ENCODE measurements at places on chromosomes 16 and 17.
A peak's percentile ranks its signal among the peaks of the same experiment; 100 is the strongest.

- no peak for DNase-seq
These were observed 628.0 kb downstream of the TMEM114 start for GRCh38 chr16:7962091-7962879.

GRCh38 chr17:61040666-61041065 lies 359.0 kb upstream of the TBX2 start:
- DNase-seq = no peak

DNA sequence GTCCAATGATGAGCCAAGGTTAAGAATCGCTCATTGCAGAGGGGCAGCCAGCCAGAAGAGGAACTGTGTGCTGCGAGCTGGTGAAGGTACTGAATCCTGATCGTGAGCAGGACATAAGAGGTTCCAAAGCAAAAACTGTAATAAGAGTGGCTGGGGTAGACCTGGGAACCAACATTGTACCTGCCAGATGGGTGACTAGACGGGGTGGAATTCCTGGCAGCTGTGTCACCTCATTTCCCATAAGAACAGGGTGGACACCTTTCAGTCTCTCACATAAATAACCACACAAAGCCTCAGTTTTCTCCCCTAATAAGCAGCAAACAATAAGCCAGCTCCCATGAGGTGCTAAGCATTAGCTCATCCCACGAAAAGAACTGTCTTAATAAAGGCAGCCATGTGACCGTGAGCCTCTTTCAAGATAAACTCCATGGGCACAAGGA lies 290.3 kb downstream of the SOX9 start:
- no peak for DNase-seq

DNA sequence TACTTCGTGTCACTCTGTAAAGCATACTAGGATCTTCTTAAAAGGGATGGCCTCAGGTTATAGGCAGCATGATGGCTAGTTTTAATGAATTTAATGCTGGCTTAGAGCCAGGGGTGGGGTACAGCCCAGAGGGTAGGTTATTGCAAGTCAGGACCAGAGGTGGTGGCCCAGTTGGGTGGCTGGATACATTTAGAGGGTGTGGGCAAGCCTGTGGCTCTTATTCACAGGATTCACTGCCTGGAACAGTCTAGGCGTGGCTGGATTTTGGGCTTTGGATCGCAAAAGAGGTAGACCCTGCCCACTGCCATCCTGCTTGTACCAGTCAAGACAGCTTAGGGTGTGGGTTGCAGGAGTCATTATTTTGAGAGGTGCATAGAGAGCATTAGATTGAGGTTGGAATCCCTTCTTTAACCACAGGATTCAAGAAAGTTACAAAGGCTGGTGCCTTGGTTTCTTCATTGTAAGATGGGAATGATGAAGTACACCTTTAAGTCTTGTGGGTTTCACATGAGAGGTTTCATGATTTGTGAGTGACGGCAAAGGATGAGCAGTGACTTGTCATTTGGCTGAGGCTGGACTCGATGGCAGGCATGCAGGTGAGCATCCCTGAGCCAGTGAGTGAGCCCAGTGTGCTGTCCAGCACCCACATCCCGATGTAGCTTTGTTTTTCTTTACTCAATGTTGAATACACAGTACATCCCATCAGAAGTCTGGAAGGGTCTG lies 85.2 kb downstream of the KSR1 start:
- DNase-seq = no peak

GRCh38 chr16:88619859-88620815 lies 18.2 kb upstream of the IL17C start:
- no peak for DNase-seq

DNA sequence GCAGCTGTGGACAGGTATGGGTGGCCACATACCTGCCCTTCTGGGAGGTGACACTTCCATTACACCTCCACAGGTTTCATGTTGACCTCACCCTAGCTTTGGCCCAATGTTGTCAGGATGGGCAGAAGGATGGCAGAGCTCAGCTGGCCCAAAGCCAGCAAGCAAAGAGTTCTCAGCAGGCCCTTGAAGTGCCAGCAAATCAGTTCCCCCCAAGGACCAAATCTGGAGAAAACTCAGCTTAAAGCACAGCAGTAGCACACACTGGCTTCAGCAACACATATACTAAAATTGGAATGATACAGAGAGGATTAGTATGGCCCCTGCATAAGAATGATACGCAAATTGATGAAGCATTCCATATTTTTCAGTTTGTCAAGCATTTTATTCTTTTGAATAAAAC lies 13.4 kb downstream of the ARL4D start:
- no peak for DNase-seq

- DNase-seq = no peak
These were observed 33.5 kb downstream of the ABCC3 start for GRCh38 chr17:50668025-50668837.

DNA sequence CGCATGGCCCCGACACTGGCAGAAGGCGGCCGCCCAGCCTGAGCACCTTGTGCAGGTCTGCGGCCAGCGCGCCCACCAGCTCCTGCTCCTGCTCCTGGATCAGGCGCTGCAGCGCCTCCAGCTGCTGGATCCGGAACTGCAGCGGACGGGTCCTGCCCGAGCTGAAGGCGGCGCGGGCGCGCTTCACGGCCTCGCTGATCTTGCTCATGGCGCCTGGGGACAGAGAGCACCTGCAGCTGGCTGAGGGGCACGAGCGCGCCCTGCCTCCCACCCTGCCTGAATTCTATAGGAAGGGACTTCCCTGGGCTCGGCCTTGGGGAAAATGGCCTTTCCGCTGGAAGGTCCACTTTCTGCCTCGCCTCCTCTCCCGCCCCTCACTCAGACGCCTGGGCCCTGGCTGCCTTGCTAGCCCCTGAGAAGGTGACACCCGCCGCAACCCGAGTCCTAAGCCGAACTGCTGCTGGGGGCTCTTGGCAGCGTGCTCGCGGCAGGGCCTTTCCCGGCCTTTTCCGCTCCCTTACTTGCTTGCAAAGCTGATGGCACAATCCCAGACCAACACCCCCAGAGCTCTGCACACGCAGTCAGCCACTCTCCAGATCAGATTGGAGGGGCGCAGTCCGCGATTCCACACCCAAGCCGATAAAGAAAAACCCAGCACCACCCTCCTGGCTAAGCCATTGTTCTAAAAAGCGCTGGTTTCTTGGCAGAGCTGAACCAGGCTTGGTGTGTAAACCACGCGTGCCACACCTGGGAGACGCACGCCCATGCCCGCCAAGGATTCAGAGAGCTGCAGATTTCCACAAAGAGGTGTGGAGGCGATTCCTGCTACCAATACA lies 3.0 kb downstream of the ALDH3A1 start:
- peak; percentile 78 for DNase-seq

DNA sequence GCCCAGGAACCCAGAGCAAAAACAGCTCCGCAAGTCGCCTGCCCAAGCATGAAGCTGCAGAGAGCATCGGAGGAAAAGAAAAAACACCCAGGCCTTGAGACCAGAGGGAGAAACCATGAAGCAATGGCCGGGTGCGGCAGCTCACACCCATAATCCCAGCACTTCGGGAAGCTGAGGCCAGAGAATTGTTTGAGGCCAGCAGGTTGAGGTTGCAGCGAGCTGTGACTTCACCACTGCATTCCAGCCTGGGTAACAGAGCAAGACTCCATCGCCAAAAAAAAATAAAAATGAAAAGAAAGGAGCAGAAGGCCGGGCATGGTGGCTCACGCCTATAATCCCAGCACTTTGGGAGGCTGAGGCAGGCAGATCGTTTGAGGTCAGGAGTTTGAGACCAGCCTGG lies 40.3 kb downstream of the C16orf95 start:
- DNase-seq = no peak

- no peak for DNase-seq
These were observed 8.8 kb downstream of the TBX2 start for GRCh38 chr17:61408151-61409041.

DNA sequence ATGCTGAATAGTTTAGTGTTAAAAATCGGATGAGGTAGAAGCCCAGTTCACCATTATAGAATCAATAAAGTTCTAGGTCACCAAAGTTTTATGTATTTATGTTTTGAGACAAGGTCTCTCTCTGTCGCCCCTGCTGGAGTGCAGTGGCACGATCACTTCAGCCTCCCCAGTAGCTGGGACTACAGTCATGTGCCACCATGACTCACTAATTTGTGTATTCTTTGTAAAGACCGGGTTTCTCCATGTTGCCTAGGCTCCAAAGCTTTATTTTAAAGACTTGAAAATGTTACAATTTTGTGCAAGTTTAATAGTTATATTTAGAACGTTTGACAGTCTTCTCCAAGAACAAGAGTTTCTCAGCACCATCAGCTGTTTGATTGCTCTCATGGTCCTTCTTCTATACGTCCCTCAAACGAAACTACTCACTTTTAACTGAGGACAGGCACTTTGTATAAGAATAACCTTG lies 32.1 kb downstream of the NDE1 start:
- no peak for DNase-seq

DNA sequence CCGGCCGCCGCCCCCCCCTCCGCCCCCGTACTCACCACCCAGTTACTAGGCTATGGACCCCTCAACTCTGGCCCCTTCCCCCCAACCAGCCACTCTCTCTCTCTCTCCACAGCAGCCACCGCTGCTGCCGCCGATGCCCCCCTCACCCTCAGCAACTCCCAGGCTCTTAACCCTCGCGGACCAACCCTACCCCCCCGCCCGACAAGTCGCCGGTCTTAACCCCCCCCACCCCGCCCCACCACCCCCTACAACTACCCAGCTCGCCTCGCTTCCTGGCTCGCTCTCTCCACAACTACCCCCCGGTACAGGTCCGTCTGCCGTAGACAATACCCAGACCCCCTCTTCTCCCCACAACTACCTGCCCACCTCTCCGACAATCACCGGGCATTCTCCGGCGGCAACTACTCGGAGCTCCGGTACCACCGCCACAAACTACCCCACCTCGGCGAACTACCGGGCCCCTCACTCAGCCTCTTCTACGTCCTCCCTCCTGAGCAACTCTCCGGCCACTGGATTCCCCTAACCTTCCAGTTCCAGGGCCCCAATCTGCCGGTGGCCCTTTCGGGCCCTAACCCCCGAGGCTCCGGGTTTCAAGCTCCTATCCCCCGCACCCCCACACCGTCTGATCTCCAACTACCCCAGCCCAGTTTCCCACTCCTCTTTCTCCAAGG lies 702 bp downstream of the PHF23 start:
- no peak for DNase-seq

- DNase-seq = no peak
These were observed 89.5 kb downstream of the WWP2 start for GRCh38 chr16:69851491-69852240.
